ENCODE measurements at places on chromosomes 5 and 9.

DNA sequence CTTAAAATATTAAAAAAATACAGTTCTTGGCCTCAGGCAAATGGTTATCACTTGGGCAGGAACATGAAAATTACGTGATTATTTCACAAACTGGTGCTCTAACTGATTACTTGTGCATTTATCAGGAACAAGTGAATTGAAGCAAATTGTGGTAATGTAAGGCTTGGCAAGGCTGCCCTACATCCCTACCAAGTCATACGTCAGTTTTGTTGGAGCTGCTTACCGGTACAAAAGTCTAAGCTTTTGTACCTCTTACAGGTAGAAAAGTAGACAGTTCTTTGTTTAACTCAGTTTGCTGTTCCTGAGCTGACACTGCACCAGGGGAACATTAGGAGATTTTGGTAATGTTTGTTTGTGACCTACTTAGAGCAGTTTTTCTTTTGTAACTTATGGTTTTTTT lies 2.2 kb downstream of the G3BP1 start:
- no peak for DNase-seq

- peak; percentile 44 for DNase-seq
Observed at GRCh38 chr5:150138551-150139265, 16.9 kb downstream of the PDGFRB start.

GRCh38 chr5:133309166-133309795 lies 257.5 kb downstream of the HSPA4 start:
- DNase-seq: no peak

DNA sequence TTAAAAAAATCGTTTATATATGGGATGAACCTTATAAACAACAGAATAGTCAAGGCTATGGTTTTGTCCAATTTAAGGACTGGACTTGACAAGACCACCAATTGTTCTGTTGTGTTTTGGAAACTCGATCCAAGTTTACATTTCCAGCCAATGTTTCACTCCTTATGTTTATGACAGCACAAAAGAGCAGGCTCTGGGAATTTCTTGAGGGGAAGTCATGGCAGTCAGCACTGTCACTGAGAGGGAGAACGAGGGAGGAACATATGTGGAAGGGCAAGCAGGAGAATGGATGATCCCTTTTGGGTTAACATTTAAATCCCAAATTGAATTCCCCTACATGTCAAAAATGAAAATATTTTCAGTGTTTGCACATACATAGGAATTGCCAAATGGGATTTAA lies 292.5 kb downstream of the MARCHF11 start:
- DNase-seq: no peak

DNA sequence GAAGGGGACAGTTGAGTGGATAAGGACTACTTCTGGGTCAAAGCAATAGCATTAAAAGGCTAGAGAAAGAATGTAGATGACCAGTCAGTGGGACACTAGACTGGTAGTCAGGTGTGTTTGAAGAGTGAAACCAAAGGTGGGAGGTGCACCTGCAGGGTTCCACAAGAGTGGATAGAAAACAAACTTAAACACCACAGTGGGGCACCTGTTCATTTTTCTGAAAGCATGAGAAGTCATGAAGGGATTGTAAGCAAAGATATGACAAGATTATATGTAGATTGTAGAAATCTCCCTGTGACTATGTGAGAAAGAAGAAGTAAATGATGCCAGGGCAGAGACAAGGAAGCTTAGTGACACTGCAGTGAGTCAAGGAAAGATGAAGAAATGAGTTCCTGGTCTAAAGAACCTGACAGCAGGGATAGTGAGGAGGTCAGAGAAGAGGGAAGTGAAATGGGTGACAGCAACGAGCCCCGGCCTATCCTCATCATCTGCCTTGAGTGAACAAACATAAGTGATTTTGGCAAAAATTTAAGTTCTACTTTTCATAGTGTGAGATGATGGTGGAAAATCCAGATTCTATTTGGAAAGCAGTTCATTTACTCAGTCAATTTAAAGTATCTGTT lies 296.9 kb downstream of the TLE4 start:
- DNase-seq: no peak

DNA sequence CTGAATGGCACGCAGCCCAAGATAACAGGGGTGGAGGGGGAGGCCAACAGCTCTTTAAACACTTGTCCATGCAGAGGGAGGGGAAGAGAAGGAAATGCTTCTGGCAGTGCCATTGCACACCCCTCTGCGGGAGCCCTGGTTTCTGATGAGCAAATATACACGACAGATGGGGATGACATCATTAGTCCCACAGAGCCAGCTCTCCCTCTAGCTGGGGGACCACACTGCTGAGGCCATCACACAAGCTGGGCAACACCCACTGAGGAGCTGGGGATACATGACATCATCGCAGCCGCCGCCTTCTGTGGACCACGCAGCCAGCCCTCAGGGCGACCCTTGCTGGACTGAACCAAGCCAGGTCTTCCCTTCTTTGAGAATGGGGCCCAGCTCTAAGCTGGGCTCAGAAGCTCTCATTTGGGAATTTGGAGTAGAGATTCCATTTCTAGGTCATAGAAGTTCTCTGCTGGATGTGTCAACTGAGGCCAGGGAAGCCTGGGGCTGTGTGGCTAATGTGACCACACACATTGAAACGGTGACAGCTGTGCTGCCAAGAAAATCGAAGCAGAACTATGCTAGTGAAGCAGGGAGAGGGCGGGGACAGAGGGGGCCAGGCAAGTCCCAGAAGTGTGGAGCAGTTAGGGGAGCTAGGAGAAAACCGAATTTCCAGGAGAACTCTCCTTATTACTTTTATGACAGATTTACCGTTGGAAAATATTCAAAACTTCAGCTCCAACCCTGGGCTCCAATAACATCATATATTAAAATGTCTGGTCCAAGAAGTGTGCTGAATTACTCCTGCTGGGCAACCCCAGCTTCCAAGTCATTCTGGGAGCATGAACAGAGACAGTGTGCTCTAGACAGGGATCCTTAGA lies 79.5 kb downstream of the PRRT1B start:
- no peak for DNase-seq

- DNase-seq: no peak
Observed at GRCh38 chr5:27125856-27126255, 87.5 kb upstream of the CDH9 start.

DNA sequence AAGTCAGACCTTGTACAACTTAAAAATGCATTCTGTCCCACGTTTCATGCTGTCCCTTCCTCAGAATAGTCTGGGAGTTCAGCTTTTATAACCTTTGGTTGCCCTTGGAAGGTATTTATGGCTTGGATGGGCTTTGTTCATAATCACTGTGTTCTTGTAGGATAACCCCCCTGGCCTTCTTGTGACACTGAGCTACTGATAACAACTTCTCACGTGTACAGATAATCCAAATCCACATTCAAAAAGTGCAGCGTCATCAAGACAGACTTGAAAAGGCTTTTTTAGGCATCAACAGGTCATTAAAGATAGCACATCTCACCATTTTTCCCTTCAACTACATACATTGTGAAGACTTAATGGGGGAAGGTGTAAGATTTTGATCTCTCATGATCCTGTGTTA lies 42.0 kb downstream of the SLC1A3 start:
- DNase-seq: no peak

- DNase-seq: no peak
Observed at GRCh38 chr5:149764086-149764485, 34.0 kb downstream of the PPARGC1B start.

GRCh38 chr5:145958436-145958835 lies 22.1 kb downstream of the SH3RF2 start:
- no peak for DNase-seq

DNA sequence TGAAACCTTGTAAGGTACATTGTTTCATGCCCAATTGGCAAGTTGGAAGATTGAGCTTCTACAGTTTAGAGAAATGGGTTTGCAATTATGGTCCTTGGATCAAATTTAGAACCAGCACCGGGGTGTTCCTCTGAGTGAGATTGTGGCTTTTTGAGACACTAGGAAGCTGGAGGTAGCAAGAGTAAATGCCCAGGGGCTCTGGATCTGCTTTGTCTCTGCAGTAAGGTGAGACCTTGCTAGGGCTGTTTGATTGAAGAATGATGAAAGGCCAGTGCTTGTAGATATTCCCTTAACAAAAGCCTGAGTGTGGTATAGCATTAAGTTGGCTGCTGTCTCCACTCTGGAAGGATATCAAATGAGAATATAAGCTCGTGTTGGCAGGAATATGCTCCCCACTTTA lies 36.0 kb downstream of the WWC1 start:
- no peak for DNase-seq

- no peak for DNase-seq
Observed at GRCh38 chr5:177312649-177313181, 1.0 kb upstream of the MXD3 start.

DNA sequence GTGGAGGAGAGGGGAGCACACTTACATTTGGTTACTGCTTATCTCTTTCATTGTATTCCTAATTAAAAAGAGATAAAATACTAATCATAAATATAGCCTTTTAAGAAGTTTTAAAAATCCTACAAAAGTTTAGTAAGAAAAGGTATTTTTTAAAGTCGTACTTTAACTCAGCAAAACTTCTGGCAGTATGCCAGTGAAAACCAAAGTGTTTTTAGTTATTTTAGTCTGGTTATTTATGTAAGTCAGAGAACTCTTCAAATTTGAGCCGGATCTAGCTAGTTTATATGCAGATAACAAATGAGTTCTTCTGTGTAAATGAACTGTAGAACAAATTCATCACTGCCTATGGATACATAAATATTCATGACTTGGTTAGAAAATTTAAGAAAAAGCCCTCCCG lies 36.5 kb upstream of the ANKDD1B start:
- no peak for DNase-seq

- no peak for DNase-seq
Observed at GRCh38 chr5:133461796-133462516, 150.4 kb downstream of the FSTL4 start.
